ENCODE measurements at places on chromosomes 11 and 22. TPM values are rescaled to one million over a fixed set of nuclear protein-coding genes. Genes with fewer than 3 reads are reported as not detected.

DNA sequence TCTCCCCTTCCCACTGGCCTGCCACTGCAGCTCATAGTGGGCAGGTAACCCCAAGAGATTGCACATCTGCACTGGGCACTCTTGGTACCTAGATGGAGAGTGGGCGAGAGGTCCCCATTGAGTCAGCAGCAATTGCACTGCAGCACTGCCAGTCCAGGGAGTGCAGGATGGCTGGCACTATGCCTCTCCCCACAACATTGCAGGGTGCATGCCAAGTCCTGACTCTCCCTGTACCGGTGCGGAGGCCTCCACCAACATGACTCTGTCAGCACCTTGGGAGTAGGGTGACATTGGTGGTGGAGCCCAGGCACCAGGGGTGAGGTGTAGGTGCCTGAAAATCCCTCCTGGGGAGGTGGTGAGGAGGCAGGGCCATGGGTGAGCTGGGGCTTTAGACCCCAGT is 82.2 kb downstream of the TRAF6 start:
- H3K4me3 ChIP-seq, result no peak overlapping the region
- H3K27me3 ChIP-seq, result peaks cover 1% of the 10 kb centered on the region
- peaks cover 15% of the 10 kb centered on the region for H3K4me1 ChIP-seq
- DNase-seq, result no peak

DNA sequence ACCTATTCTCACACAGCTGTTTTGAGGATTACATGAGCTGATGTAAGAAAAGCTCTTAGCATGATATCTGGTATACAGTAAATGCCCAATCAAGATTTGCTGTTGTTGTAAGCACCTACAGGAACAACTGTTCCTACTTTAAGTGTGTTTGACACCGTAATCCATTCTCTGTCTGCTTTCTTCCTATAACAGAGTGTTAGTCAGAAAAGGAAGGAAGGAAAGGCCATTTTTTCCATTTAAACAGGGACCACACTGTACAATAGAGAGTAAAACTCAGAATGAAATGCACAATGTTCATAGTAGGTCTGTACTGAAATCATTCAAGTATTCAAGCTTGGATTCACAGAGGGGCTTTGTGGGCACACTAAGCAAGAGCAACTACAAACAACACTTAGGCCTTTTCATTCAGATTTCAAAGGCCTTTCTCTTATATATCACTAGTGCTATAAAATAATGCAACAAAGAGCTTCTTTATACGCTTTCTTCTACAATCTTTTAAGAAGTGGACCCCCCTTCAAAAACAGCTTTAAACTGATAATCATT is 21.5 kb downstream of the MTCH2 start:
- H3K4me3 ChIP-seq, result no peak overlapping the region
- H3K27ac ChIP-seq, result no peak overlapping the region
- no peaks in the 10 kb centered on the region for H3K4me1 ChIP-seq
- peaks cover 59% of the 10 kb centered on the region for H3K36me3 ChIP-seq

- H3K27ac ChIP-seq, result no peak overlapping the region
- H3K27me3 ChIP-seq, result no peaks in the 10 kb centered on the region
- H3K4me3 ChIP-seq, result no peak overlapping the region
- peaks cover 10% of the 10 kb centered on the region for H3K36me3 ChIP-seq
These were observed 42.6 kb upstream of the APOA1 start for GRCh38 chr11:116879800-116880625.

DNA sequence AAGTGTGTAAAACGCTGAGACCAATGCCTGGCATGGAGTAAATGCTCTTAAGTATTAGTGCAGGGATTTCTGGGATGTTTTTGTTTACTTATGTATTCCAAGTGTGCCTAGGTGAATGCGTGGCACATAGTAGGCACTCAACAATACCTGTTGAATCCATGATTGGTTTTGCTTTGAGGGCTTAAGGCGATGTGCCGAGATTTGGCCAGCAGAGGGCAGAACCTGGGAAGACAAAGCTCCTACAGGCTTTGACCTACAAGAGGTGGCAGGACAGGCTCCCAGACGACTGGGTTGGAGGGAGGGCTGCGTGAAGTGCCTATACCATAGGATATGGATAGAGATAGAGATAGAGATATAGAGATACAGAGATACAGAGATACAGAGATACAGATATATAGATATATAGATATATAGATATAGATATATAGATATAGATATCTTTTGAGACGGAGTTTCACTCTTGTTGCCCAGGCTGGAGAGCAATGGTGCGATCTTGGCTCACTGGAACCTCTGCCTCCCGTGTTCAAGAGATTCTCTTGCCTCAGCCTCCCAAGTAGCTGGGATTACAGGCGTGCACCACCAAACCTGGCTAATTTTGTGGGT is 13.9 kb downstream of the KCNE3 start:
- H3K4me1 ChIP-seq, result no peaks in the 10 kb centered on the region
- H3K27me3 ChIP-seq, result no peaks in the 10 kb centered on the region
- H3K36me3 ChIP-seq, result no peaks in the 10 kb centered on the region
- H3K4me3 ChIP-seq, result no peak overlapping the region
- no peak overlapping the region for H3K27ac ChIP-seq

DNA sequence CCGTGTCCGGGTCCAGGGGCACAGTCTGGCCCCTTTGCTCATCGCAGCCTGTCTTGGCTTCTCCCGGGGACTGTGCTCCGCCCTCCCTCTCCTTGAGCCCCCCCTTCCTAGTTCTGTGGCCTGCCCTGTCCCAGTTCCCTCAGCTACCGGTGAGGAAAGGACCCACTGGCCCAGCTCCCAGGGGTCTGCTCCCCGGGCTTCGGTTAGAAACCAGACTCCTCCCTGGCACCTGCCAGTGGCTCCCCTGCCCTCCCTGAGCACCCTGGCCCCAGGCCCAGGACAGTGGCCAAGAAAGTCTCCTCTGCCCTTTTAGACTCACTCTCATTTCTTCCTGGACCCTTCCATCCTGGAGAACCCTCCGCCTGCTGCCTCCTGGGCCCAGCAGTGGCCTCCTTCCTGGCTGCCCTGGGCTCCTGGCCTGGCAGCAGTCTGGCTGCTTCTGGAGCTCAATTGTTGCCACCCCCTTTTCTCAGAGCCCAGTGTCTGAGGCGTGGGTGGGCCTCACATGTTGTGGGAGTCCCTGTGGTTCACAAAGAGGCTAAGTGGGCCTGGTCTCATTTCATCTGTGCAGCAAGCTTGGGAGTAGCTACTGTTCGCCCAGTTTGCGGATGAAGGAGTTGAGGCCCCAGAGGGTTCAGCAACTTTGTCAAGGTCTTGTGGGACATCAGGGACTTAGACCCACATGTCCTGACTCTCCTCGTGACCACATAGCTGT is 12.6 kb downstream of the PRDM11 start:
- no peaks in the 10 kb centered on the region for H3K27me3 ChIP-seq
- H3K4me3 ChIP-seq, result no peak overlapping the region
- H3K36me3 ChIP-seq, result no peaks in the 10 kb centered on the region
- H3K27ac ChIP-seq, result no peak overlapping the region
- no peak for DNase-seq
- peaks cover 46% of the 10 kb centered on the region for H3K4me1 ChIP-seq

DNA sequence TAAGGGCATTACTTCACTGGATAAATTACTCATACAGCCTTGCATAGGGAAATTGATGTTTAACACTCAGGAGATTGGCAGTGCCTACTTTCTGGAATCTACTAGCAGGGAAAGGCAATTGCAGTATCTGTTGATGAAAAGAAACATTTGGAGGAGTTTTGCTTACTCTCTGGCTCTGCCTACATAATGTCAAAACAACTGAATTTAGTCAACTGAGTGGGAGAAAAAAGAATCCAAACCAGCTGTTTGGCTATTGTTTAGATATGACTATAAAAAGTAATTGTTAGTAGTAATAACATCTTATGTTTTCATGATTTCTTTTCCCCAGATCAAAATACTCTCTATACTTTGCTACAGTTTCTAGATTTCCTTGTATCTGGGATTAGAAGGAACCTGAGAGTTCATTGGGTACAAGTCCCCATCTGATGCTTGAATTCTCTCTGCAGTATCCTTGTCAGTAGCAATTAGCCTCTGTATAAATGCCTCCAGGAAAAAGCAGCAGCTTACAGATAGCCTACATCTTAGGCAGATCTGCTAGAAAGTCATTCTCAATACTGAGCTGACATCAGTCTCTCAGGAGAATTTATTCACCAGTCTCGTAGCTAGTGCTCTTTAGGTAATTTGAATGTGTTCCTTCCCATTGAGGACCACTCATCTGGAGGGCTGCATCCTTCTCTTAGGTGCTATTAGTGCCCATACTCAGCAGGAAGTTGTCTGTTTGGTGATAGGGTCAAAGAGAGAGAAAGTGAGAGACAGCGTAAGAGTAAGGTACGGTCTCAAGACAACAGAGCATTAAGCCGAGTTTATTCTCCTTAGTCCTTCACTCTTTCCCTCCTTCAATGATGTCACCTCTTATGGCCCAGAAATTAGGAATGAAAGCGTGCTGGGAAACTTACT is 185.9 kb upstream of the CCDC90B start:
- no peak for DNase-seq
- H3K27me3 ChIP-seq, result no peaks in the 10 kb centered on the region
- no peaks in the 10 kb centered on the region for H3K4me1 ChIP-seq
- no peaks in the 10 kb centered on the region for H3K36me3 ChIP-seq

GRCh38 chr11:43905813-43906241 is 25.2 kb downstream of the ALKBH3 start:
- no peak overlapping the region for H3K4me3 ChIP-seq
- H3K27me3 ChIP-seq, result no peaks in the 10 kb centered on the region
- DNase-seq, result no peak
- peaks cover 6% of the 10 kb centered on the region for H3K36me3 ChIP-seq
- no peak overlapping the region for H3K27ac ChIP-seq

DNA sequence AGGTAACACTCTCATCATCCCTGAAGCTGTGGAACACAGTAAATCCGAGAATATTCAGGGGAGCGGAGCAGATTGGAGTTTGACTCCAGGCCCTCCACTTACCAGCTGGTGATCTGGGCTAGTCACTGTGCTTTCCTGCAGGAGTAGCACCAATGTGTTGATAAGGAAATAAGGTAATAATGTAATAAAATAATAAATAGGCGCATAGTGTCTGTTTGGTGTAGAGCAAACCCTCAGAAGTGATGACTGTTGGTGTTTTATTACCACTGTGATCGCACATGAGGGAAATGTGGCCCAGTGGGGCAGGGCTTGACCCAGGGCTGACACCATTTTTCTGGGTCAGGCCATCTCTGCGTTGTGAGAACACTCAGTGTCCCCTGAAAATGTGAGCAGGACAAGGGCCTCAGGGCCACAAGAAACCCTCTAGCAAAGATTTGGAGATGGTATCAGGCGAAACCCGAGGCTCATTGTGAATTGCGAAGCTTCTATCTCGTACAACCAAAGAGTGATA is 563.9 kb upstream of the B3GAT1 start:
- H3K36me3 ChIP-seq, result no peaks in the 10 kb centered on the region
- no peak for DNase-seq
- H3K4me3 ChIP-seq, result no peak overlapping the region

DNA sequence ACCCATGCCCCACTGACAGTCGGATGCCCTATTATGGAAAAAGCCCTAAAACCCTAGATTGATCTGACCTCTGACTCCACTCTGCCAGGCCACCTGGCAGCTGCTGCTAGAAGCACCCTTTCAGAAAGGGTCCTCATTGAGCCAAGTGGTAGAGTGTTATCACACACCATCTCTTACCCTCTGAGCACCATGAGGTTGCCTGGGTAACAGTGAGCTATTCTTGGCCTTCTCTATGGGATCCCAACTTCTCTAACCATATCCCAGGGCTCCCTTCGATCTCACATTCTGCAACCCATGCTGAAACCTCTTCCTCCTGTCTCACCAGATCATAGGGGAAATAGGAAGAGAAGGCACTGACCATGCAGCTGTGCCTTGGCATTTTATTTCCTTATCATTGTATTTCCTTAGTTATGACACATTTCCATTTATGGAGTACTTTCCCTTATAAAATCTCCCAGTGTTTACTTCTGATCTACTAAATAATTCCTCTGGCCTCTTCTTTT is 52.7 kb downstream of the MPPED2 start:
- H3K4me1 ChIP-seq, result no peaks in the 10 kb centered on the region
- no peak for DNase-seq
- H3K36me3 ChIP-seq, result no peaks in the 10 kb centered on the region
- H3K27me3 ChIP-seq, result no peaks in the 10 kb centered on the region
- H3K27ac ChIP-seq, result no peak overlapping the region

DNA sequence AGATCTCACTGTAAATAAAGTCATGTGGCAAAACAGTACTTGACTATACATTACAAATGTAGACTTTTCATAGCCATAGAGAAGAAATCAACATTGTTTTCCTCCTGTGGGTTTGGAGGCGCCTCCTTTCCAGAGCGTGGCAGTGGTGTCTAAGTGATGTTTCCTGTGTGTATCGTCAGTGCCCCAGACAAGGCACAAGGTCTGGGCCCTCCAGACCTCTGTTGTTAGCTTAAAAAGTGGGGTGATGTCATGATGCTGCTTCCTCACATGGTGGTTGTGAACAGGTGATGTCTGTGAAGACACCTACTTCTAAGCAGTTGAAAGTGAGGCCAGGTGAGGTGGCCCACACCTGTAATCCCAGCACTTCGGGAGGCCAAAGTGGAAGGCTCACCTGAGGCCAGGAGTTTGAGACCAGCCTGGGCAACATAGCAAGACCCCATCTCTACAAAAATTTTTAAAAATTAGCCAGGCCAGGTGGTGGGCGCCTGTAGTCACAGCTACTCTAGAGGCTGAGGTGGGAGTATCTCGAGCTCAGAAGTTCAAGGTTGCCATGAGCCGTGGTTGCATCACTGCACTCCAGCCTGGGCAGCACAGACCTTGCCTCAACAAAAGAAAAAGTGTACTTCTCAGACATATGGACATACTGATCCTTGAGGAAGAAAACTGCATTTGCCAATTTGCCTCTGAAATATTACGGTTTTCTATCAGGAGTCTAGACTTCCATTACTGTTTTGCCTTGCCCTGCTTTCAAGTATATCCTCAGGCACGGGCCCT is 15.7 kb downstream of the NUP50 start:
- H3K4me3 ChIP-seq, result no peak overlapping the region
- H3K27ac ChIP-seq, result no peak overlapping the region
- H3K4me1 ChIP-seq, result peaks cover 16% of the 10 kb centered on the region

- H3K27ac ChIP-seq, result no peak overlapping the region
- H3K4me1 ChIP-seq, result no peaks in the 10 kb centered on the region
- H3K4me3 ChIP-seq, result no peak overlapping the region
- no peaks in the 10 kb centered on the region for H3K36me3 ChIP-seq
These were observed 18.3 kb downstream of the AMPD3 start for GRCh38 chr11:10473371-10473770.

DNA sequence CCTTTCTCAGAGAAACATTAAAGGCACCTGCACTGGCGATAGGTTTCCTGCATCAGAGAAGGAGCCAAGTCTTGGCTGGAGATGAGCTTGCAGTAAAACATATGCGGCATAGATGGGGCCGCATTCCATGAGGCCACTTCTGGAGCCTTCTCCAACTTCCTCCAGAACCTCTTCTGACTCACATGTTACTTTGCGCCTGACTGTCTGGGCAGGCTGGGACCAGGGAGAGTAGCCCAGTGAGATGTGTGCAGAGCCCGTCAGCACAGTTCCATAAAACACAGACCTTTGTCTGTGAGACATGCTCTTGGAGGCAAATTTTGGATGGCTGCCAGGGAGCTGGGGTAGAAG is 55.4 kb upstream of the BID start:
- H3K27ac ChIP-seq, result no peak overlapping the region
- H3K4me1 ChIP-seq, result no peaks in the 10 kb centered on the region
- no peak for DNase-seq
- no peak overlapping the region for H3K4me3 ChIP-seq
- no peaks in the 10 kb centered on the region for H3K27me3 ChIP-seq

The SMTNL1 gene
- total RNA-seq, result not detected

The DAGLA gene
- total RNA-seq, result 3.9 TPM

The ANKRD13D gene
- total RNA-seq, result 18.6 TPM

The HEPACAM gene
- 66.9 TPM for total RNA-seq

The SCGB1C1 gene
- total RNA-seq, result not detected
